KBM-7 (cell line): ENCODE measurements at places on chromosomes 6 and 20.
A peak's percentile ranks its signal among the peaks of the same experiment; 100 is the strongest.

DNA sequence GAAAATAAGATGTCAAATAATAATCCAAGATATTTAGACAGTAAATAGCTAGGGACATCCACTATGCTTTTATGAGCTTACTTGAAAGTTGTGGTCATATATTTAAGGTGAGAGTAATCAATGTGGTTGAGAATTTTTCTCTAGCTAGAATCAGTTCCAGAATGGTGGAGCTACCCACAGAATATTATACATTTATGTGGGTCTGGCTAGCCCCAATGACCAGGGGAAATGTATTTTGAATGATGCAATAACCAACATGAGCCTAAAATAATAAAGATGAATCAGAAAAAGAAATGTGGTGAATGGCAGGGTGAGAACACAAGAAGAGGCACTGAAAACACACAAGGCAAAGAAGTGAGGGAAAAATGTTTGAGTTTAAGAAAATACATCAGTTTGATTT lies 325.7 kb downstream of the TBC1D32 start:
- no peak for DNase-seq

- DNase-seq: no peak
Observed at GRCh38 chr20:47546184-47547033, 44.7 kb downstream of the NCOA3 start.

- peak; percentile 86 for DNase-seq
Observed at GRCh38 chr20:57619051-57619831, 985 bp downstream of the ZBP1 start.

DNA sequence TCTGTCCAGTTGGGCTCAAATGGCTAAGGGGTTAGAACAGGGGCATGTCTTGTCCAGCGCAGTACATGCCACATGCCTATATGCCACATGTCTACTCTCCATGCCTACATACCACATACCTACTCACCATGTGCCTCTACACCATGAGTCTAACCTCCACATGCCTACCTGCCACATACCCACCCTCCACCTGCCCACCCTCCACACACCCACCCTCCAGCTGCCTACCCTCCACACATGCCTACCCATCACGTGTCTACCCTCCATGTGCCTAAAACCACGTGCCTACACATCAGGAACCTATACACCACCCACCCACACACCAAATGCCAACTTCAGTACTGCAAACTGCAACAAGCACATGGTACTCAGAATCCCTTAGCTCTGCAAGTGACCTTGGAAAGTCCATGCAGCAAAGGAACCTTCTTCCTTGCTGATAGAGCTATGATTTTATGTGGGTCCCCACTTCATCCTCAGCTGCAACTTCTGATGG lies 113.0 kb upstream of the CST7 start:
- no peak for DNase-seq

DNA sequence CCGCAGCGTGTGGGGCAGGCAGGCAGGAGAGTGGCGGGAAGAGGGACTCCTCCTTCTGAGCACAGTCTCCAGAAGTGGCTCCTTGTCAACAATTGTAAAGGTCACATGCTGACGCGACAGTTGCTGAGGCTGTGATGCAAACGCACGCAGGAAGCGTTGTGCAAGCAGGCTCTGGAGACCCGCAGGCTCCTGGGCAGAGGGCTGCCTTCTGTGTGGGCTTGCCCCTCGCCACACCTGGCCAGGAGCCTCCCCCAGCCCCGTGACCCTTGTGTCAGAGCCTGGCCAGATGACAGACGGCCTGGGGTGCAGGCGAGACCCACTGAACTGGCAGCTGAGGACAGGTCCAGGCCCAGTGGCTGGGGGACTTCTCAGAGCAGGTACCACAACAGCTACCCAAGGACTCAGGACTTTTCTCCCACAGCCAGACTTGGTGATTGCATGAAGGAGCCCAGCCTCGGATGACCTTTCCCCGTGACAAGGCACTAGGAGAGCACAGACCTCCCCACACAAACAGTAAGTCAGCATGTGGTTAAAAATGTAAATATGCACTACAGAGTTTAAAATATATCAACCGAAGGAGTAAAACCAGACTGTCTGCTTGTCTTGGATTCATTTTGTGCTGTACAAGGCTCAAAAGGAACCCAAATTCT lies 222.1 kb upstream of the RREB1 start:
- peak; percentile 79 for DNase-seq

- no peak for DNase-seq
Observed at GRCh38 chr6:91013511-91013910, 426.6 kb upstream of the MAP3K7 start.
